ENCODE measurements at places on chromosomes 5 and 9.

DNA sequence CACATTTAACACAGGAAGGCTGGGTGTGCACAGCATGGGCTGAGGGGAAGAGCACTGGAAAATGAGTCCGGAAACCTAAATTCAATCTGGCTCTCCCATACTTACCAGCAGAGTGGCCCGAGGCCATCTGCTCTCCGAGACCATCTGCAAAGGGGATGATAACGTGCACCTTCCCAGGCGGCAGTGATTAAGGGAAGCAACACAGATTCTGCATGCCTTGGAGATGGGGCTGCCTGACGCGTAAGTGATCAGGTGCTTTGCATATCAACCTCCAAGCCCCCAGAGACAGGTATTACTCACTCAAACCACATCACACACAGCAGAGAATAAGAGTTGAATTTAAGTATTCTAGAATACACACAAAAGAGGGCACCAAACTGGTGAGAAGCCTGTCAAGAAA is 9.1 kb downstream of the EPB41L4B start:
- DNase-seq: peak; percentile 43

GRCh38 chr9:96031916-96032534 is 156.5 kb downstream of the ERCC6L2 start:
- DNase-seq: no peak

- no peak for DNase-seq
Observed at GRCh38 chr5:115577741-115578140, 24.5 kb downstream of the TICAM2 start.

- no peak for DNase-seq
Observed at GRCh38 chr5:159181152-159181551, 28.2 kb downstream of the RNF145 start.

DNA sequence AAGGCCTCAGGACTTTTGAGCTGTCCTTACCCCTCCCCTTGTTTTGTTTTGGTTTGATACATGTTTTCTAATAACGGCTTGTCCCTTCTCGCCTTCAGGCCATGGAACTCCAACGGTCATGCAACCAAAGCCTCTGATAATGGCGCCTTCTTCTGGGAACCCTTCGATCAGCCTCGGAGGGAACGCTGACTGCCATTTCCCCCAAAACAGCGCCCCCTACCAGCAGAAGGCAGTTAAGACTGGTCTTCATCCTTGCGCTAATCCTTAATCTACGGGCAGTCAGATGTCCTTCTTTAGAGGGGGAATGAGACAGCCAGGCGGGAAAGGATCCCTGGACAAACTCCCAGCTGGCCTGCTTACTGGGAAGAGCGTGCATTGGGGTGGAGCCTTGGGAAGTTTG is 276.6 kb downstream of the ICE1 start:
- DNase-seq: no peak

DNA sequence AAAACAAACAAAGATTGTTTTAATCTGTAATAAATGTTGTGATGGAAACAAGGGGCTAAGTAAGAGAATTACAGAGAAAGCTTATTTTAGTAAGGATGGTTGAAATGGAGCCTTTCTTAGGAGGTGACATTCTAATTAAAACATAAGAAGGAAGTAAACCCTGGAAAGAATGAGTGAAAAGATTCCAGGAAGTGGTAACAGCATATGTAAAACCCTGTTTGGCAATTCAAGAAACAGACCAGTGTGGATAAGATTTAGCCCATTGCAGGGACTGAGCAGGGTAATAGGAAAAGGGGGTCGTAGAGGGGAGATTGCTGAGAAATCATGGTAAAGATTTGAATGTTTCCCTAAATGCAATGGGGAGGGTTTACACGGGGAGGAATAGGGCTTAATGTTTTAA is 21.6 kb upstream of the PIP5K1B start:
- DNase-seq: no peak

GRCh38 chr5:78611126-78611605 is 37.4 kb downstream of the LHFPL2 start:
- DNase-seq: no peak

DNA sequence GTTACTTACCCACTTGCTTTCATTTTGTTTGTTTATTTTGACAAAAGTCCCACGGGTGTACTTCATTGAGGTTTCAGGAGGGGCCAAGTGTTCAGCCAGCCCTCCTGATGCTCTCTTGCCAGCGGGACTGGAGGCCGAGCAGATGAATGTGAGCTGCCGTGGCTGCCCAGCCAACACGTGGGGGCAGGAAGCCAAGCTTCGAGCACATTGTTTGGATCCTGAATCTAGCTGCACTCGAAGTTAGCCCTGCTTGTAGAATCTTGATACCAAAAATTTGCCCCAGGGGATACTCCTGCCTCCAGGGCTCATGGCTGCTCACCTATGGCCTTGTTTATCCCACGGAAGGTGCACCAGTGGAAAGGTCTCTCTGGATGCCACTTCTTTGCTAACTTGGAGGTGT is 49.3 kb downstream of the RASGEF1C start:
- DNase-seq: no peak

DNA sequence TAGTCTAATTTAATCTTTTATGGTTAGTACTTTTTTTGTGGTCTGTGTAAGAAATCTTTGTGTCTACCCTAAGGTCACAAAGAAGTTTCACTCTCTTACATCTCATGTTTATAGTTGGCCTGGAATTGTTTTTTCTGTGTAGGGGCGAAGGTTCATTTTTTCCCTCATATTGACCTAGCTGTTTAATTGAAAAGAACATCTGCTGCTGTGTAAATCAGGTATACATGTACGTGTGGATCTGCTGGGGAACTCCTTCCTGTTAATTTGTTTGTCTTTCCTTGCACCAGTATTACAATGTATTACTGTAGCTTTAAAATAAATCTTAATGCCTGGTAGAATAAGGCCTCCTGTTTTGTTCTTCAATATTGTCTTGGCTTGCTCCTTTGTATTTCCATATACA is 37.8 kb downstream of the EXOSC2 start:
- no peak for DNase-seq

DNA sequence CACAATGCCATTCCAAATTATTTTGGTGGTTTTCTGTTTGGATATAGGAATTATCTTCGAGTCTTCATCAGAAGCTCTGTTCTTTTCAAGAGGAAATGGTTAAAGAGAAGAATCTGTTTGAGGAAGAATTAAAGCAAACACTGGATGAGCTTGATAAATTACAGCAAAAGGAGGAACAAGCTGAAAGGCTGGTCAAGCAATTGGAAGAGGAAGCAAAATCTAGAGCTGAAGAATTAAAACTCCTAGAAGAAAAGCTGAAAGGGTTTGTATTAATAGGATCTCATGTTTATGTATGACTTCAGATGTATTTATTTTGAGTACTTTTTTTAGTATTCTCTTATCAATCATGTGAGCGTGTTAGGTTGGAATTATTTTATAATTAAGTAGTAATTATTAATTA is 15.0 kb downstream of the HMMR start:
- no peak for DNase-seq

DNA sequence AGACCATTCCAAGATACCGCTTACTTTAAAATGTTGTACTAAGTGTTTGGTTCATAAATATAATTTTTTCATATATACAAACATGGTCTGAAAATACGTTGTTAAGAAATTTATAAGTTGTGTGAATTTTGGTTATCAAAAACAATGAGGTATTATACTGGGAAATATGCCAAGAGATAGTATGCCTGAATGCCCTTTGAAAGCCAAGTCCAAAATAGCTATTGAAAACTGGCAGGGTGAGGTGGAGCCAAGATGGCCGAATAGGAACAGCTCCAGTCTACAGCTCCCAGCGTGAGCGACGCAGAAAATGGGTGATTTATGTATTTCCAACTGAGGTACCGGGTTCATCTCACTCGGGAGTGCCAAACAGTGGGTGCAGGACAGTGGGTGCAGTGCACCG is 533.5 kb downstream of the ZNF608 start:
- no peak for DNase-seq

DNA sequence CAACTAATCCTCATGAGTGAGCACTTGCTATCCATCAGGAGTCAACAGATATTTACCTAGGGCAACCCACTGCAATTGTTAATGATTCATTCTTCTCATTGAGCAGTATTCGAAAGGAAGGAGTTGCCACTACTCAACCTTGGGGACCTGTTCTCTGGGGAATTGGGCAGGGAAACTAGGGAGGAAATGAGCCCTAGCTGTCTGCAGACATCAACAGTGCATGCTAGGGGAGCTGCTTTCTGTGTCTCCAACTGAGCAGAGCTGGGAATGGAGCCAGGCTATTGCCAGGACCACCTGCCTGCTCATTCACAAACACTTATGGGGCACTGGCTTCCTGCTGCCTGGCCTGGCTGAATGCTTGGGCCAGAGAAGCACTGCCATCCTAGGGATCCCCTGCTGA is 183.4 kb downstream of the TMEM38B start:
- DNase-seq: peak; percentile 25

- no peak for DNase-seq
Observed at GRCh38 chr5:107952450-107952849, 281.7 kb upstream of the EFNA5 start.

DNA sequence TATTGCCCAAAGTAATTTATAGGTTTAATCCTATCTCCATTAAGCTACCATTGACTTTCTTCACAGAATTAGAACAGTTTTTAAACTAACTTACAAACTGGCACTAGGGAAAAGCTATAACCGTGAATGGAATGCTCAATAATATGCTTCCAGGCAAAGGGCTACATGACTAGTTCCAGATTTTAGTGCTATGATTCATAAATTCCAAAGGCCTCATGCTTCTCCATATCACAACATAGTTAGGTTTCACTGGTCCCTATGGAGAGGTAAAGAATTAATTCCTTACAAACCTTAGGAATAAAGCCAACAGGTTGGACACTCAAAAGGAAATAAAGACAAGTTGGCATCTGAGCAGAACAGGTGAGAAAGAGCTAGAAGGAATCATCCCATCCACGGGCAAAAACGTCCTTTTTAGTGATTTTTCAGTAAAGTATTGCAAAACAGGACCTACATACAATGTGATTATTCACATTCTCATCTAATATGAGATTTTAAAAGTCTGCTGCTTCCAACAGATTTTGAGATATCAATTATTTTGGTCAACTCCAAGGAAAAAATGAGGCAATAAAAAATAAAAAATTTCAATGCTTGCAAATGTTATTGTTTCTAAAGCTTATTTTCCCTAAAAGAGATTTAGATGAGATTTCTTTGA is 97.0 kb upstream of the TARS1 start:
- no peak for DNase-seq

DNA sequence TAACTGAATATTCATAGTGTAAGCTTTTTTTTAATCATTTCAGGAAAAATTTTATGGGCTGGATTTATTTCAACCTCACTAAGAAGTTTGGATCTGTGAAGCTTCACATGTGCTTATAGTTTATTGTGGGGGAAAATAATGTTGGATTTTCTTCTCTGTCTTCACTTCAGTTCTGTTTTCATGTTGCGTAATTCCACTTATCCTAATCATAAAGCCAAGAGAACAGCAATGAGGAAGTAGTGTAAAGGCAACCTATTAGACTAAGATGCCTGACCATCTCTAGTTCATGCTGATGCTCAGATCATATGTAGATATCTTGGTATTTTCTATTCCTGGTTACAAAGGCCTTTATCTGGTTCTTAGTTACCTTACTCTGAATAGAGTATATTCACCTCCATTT is 50.0 kb downstream of the CD180 start:
- no peak for DNase-seq

DNA sequence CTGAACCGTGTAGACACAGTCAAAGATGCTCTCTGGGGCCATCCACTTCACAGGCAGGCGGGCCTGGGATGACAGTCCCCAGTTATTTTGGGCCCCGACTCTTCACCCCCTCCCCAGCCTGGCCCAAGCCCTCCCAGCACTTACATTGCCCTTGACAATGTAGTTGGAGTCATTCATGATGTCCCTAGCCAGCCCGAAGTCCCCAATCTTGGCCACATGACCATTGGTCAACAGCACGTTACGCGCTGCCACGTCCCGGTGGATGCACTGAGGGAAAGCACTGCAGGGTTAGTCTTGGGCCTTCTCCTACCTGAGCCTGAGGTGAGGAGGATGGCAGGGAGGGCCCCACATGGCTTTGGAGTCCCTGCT is 30.3 kb downstream of the CSF1R start:
- no peak for DNase-seq

- DNase-seq: peak; percentile 76
Observed at GRCh38 chr5:17477043-17477442, 21.0 kb upstream of the TAF11L2 start.

- peak; percentile 100 for DNase-seq
Observed at GRCh38 chr9:129413537-129414376, 207.1 kb downstream of the C9orf50 start.

DNA sequence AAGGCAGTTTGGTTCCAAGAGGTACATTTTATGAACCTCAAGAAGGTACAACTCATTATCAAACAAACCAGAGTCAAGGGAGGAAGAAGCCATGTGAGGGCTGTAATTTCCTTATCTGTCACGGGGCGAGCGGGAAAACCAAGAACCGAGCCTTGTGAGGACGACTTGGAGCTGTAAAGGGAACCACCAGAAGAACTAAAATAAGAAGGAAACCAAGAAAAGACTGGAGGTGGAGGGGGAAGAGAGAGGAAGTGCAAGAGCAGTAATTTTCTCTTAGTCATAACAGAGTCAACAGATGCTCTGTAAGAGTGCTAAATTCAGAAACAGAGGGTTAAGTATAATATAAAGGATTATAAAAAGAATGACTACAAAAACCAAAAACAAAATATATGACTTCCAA is 127.1 kb downstream of the DIRAS2 start:
- DNase-seq: no peak

DNA sequence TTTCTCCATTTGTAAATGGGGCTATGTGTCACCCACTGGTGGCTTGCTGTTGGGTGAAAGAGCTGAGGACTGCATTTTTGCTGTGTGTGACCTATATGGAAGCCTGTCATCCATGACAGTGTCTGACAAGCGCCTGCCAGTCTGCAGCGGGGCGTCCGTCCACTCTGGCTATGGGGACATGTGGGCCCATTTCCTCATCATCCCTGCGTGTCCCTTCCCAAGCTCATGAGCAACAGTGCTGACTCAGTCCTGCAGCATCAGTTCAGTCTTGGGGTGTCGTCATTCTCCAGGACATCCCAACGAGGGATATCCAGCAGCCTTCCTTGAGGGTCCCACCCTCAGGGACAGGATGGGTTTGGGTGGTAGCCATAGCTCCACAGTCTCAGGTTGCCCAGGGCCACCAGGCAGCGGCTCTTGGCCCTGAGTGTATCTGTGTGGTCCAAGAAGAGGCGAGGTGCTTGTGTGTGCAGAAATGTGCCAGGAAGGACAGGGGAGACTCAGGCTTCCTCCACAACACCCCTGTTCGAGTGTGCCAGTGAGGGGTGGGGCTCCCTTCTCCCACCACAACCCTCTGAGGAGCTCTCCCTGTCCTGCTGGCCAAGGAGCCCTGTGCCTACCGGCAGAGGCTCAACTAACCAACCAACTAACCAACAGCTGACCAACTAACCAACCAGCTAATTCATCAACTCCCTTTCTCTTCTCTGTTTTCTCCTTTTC is 2.1 kb downstream of the FGD3 start:
- no peak for DNase-seq

GRCh38 chr5:18032744-18033143 is 398.5 kb downstream of the TAF11L14 start:
- DNase-seq: no peak

GRCh38 chr5:96140496-96140895 is 178.8 kb upstream of the ELL2 start:
- no peak for DNase-seq

All from BE2C (cell line).